ENCODE measurements at places on chromosomes 3 and 15.
A peak's percentile ranks its signal among the peaks of the same experiment; 100 is the strongest.

DNA sequence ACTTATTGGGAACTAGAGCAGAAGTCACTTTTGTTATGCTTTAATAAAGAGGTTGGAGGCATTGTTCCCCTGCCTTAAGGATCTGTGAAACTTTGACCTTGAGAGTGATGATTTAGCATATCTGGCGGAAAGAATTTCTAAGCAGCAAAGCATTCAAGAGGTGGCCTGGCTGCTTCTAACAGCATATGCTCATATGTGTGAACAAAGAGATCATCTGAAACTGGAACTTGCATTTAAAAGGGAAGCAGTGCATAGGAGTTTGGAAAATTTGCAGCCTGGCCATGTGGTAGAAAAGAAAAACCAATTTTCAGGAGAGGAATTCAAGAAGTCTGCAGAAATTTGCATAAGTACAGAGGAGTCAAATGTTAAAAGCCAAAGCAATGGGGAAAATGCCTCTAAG, 56.4 kb upstream of the GOLIM4 start:
- DNase-seq: no peak

GRCh38 chr3:24060055-24060454, 115.0 kb downstream of the NR1D2 start:
- no peak for DNase-seq

- peak; percentile 96 for DNase-seq
These were observed at the start of the genes CEP19 and PIGX for GRCh38 chr3:196711838-196712513. CEP19 (minus strand) TSS chr3:196712250; CDS start chr3:196708657, 3,593 bp downstream. PIGX (plus strand) TSS chr3:196712377.

GRCh38 chr3:124033360-124034015, 41.6 kb upstream of the ROPN1 start:
- peak; percentile 35 for DNase-seq

DNA sequence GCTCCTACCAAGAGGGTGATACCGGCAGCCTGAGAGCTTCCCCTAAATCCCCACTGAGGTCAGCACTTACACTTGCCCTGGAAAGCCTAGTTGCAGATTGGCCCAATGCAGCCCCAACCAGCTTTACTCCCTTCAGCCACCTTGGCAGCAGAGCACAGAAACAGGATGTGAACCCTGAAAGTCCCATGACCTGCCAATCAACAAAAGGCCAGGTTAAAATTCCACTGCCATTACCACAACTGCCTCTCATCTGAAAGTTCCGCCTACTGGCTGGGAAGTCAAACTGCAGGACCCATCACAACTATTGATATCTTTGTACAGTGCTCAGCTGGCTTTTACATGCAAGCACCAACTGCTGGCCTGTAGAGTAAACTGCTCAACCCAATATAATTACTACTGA, 156.2 kb downstream of the ZMAT3 start:
- DNase-seq: no peak
